NCI-H2029 (cell line): ENCODE measurements at places on chromosomes 7 and 10.
A peak's percentile ranks its signal among the peaks of the same experiment; 100 is the strongest.

DNA sequence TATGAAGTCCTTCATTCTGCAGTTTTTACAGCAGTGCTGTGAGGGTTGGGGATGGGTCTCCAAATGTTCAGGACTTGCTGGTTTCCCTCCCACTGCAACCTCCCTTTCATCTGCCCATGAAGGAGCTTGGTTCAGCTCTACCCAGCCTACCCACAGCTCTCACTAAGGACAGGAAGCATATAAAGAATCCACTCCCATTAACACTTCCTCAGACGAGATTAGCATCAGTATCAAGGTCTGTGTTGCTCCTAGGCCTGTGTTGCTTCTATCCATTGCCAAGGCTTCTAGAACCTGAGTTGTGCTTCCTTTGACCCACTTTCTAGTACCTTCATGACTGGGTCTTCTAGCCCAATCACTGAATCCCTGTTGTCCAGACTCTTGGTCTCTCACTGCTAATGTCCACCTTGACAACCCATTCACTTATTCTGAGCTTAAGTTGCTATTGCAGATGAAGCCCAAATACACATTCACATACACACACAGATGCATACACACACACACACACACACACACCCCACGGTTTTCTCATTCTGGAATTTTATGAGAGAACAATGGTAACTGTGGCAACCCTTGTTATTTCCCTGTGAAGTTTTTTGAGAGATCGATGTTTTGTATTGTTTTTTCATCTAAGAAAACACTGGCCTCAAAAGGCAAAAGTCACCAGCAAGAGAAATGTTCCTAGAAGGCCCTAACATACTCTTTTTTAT lies 248.1 kb downstream of the MTERF1 start:
- no peak for DNase-seq

GRCh38 chr10:62696798-62697197 lies 107.7 kb upstream of the ADO start:
- no peak for DNase-seq

DNA sequence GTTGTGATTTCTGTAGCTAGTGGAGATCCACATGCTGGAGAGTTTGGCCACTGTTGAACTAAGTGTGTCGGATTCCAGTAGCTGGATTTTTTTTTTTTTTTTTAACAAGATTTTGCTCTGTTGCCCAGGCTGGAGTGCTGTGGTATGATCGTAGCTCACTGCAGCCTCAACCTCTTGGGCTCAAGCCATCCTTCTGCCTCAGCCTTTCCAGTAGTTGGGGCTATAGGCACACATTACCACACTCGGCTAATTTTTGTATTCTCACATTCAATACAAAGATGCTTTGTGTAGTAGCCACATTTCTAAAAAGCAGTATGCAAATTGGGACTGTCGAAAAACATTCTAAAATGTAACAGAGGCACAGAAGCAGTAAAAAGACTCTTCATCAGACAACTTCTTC lies 63.5 kb downstream of the RABGEF1 start:
- no peak for DNase-seq

- no peak for DNase-seq
Observed at GRCh38 chr10:72126184-72126871, 38.0 kb upstream of the SPOCK2 start.

DNA sequence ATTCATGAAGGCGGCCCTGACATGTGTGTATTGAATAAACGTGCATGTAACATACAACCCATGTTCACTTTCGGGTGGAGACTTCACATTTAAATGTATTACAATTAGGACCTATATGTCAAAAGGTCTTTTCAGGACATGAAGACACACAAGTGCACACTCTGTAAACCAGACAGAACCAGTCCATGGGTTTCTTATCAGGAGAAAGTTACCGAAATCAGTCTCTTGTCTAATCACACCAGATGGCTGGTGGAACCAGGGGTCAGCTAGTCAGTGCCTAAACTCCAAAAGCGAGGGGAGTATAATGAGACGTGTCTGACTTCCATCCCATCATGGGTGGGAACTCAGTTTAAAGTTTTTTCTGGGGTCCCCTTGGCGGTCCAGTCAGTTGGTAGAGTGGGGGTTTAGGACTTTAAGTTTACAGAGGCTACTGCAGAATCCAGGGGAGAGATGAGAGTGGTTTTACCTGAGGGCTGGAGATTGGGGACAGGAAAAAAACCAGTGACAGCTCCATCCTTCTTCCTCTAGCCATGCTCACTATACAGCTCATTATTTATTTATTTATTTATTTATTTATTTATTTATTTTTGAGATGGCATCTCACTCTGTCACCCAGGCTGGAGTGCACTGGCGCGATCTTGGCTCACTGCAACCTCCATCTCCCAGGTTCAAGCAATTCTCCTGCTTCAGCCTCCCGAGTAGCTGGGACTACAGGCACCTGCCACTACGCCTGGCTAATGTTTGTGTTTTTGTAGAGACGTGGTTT lies 251.3 kb upstream of the LYZL1 start:
- DNase-seq: no peak

GRCh38 chr7:140033036-140033435 lies 29.7 kb downstream of the PARP12 start:
- no peak for DNase-seq

- no peak for DNase-seq
Observed at GRCh38 chr7:45495618-45496017, 78.5 kb upstream of the ADCY1 start.

DNA sequence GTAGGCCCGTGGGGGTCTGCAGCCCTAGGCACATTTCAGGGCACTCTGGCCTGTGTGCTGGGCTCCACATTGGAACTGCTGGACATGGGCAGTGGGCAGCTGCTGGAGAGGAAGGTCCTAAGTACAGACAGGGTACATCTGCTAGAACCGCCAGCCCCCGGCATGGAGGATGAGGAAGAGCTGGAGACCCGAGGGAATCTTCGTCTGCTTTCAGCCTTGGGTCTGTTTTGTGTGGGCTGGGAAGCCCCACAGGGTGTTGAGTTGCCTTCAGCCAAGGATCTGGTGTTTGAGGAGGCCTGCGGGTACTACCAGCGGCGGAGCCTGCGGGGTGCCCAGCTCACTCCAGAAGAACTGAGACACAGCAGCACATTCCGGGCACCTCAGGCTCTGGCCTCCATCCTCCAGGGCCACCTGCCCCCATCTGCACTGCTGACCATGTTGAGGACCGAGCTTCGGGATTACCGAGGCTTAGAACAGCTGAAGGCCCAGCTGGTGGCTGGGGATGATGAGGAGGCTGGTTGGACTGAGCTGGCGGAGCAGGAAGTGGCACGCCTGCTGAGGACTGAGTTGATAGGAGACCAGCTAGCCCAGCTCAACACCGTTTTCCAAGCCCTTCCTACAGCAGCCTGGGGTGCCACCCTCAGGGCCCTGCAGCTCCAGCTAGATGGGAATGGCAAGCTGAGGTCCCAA lies 1.4 kb downstream of the HPS6 start:
- DNase-seq: no peak

GRCh38 chr7:157541295-157542067 lies 204.7 kb downstream of the DNAJB6 start:
- no peak for DNase-seq

GRCh38 chr10:124523901-124524300 lies 62.3 kb downstream of the LHPP start:
- no peak for DNase-seq

GRCh38 chr7:27171637-27172314 lies 2.3 kb downstream of the HOXA10 start:
- no peak for DNase-seq

DNA sequence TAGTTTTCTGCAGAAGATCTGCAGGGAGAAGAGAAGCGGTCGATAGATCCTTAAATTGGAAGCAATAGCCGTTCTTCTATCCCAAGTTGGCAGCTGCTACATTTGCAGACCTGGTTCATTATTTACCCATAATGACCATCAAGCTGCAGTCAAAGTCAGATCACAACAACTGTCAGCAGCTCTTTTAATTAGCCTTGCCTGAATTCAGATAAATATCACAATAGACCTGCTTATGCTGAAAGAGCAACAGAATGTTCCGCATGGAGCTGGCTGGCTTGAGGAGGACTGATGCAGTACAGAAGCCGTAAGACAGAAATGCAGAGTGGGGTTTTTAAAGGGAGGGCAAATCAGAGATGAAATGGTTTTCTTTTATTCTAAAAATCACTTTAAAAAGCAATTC lies 109.4 kb downstream of the HIBADH start:
- DNase-seq: no peak

DNA sequence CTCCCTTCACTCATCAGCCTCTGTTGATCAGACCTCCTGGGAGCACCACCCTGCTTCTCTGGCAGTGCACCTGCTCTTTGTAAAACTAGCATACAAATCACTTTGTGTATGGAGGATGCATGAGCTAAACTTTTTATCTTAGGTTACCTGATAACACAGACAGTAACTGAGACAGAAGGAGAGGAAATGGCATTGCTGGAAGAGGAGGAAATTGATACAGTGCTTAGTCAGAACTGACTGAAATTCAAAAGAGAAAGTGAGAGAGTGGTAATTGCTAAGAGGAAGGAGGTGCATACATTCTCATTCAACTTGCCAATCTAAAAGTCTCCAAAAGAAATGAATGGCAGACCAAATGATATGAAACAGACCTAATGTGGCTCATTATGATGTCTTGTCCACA lies 1120.7 kb downstream of the GATA3 start:
- no peak for DNase-seq

GRCh38 chr10:52597189-52597863 lies 175.3 kb downstream of the MBL2 start:
- no peak for DNase-seq

DNA sequence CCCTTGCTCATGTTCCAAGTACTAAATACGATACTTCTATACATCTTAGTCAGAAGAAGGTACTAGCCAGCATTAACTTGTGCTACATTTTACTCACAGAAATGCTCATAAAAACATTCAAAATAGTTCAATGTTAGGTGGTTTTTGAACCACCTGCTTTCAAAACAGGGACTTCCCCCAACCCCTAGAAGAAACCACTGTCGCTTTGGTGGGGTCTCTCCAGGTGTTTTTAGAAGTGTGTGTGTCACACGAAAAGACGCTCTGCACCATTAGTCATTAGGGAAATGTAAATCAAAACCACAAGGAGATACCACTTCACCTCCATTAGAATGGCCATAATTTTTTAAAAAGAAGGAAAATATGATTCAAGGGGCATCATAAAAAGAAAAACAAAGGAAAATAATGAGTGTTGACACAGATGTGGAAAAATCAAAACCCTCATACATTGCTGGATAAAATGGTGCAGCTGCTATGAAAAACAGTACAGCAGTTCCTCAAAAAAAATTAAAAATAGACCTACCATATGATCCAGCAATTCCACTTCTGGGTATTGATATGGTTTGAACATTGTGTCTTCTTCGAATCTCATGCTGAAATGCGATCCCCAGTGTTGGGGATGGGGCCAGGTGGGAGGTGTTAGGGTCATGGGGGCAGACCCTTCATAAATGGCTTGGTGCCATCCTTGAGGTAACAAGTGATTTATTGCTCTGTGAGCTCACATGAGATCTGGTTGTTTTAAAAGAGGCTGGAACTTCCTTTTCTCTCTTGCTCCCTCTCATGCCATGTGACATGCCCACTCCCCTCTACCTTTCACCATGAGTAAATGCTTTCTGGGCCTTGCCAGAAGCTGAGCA lies 74.2 kb downstream of the MALSU1 start:
- peak; percentile 39 for DNase-seq

- no peak for DNase-seq
Observed at GRCh38 chr10:100020142-100020885, 10.6 kb upstream of the DNMBP start.

DNA sequence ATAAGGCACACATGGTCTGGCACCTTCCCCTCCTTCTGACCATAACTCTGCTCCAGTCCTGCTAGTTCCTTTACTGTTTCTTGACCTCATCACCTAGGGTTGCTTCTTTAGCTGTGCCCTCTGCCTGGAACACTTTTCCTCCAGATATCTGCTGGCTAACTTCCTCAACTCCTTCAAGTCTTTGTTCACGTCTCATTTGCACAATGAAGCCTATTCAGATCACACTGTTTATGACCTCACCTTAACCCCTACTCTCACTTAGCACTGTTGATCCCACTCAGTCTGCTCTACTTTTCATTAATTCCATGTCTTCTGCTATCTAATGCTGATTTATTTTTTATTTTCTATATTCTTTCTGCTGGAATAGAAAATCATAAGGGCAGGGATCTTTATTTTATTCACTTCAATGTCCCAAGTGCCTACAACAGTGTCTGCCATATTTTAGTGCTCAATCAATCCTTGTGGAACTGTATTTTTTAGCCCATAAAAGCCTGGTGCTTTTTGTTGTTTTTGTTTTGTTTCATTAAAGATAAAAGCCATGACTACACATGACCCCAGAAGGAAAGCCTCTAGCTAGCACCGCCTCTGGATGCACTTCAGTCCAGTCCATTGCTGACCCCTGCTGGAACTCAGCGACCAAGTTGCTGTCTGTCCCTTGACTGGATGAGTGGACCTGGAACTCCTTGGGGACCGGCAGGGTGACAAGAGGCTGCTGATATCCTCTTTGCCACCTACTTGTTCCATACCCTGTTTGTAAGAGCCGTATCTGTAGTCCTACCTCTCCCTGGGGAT lies 12.3 kb downstream of the KLF14 start:
- DNase-seq: no peak

GRCh38 chr10:86311190-86311589 lies 55.4 kb downstream of the GRID1 start:
- DNase-seq: no peak

- DNase-seq: peak; percentile 2
Observed at GRCh38 chr10:784403-785088, 95.1 kb upstream of the DIP2C start.

DNA sequence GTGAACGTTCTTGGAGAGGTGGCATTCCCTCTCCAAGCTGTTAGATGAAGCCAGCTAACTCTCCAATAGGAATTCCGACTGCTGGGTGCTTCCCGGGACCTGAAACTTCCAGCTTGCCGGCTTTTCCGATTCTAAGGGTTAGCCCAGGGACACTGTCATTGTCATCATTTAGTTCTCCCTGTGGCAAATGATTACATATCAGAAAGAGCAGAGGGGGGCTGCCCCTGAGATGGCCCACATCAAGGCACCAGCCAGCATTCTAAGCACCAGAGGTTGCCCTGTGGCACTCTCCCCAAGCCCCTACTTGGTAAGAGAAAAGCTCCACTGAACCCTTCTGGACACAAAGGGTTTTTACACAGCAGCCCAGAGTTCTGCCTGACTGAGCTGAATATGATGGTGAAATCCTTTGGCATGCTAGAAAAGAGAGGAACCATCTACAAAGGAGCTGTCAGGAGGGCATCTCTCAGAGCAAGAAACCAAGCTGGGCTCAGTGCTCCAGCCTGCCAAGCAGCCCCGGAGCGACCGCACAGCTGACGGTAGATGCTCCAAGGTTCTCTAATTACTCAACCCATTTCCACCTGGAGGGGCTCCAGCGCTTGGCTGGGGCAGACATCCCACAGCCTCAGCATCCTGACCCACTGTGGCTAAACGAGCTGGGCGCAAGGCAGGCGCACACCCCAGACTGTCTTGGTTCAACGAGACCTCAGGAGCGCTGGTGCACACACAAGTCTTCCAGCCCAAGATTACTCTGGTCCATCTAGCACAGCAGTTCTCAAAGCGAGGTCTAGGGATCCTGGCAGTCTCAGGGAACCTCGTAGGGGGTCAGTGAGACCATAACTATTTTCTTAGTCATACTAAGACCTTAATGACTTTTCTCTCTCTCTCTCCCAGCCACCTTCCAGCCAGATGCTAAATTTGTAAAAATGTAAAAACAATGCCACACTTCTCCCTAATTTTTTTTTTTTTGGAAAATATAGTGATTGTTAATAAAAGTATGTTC lies 160.5 kb downstream of the GFRA1 start:
- no peak for DNase-seq
